ENCODE measurements at places on chromosomes 1 and 21.

GRCh38 chr21:27739187-27739586 is 772.3 kb upstream of the ADAMTS5 start:
- DNase-seq, result no peak

DNA sequence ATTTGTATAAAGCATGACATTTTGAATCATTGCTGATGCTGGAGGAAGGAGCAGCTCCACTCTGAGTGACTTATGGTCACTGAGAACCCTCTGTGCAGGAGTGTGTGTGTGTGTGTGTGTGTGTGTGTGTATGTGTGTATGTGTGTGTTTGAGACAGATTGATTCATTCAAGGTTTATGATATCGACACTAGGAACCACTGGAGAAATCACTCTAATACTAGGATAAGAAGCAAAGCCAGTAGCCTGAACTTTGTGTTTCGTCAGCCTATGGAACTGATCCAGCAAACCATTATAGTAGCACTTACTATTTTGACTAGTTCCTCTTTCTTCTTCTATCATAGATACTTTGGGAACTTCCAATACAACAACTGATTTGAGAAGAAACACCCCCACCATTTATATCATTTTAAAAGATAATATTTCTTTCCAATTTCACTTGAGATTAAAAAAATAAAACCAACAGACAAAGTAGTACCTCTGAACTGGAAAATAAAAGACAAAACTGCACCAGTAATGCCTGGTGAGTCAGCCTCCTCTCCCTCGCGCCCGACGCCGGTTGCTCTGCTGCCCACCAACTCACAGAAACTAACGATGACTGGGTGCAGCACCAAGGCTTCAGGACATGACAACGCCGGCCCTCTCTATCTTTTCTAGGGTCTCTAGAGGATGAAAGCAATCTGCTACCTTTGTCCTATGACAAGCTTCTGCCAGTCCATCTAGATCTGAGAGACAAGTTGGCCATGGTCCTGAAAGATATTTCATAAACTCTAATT is 20.9 kb downstream of the SLAMF1 start:
- no peak for DNase-seq

GRCh38 chr1:222045786-222046185 is 303.9 kb upstream of the DUSP10 start:
- no peak for DNase-seq

- no peak for DNase-seq
Observed at GRCh38 chr1:58030456-58030855, 516.1 kb downstream of the OMA1 start.

DNA sequence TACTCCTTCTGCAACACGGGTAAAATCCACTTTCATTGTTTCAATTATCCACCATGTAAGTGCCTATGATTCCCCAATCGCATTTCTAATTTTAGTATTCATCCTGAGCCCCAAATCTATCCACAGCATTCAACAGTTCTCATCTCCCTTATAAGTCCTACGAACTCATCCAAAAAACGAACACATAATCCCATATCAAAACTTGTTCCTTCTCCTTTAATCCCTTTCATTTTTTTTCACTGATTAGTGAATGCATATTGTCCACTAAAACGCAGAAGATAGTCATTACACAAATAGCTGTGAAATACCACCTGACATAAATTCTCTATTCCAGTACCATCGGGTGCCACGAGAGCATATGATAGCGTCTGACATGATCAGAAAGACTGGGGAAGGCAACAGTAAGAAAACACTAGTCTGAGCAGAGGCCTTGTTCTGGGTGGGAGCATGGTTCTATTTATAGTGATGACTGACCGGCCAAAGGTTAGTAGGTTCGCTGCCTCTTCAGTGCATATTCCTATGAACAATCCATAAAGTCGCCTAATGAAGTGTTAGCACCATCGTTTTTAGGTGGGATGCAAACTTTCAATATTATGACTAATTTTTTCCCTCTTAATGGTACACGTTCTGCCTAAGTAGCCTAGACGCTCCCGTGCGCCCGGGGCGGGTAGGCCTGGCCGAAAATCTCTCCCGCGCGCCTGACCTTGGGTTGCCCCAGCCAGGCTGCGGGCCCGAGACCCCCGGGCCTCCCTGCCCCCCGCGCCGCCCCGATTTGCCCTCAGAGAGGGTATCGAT is 648 bp downstream of the ATP5PF start:
- no peak for DNase-seq
